H7 (cell line): ENCODE measurements at places on chromosomes 1 and 21. TPM values are rescaled to one million over a fixed set of nuclear protein-coding genes. Genes with fewer than 3 reads are reported as not detected.

Gene INAVA
- 44.5 and 53.8 TPM in 2 replicates for total RNA-seq

Gene HFM1
- 3.3 and 6.0 TPM in 2 replicates for total RNA-seq

Gene FNBP1L
- 92.2 and 129 TPM in 2 replicates for total RNA-seq

Gene PROX1
- total RNA-seq, result 2.3 and 2.9 TPM in 2 replicates

Gene GNAT2
- total RNA-seq, result not detected in 2 replicates

Gene NUF2
- total RNA-seq, result 55.3 and 98.7 TPM in 2 replicates

Gene BARHL2
- total RNA-seq, result not detected in 2 replicates

Gene DUSP23
- total RNA-seq, result 74.9 and 81.6 TPM in 2 replicates

Gene GLIS1
- 0.04 and 0.42 TPM in 2 replicates for total RNA-seq

Gene LRRIQ3
- 0.42 and 0.96 TPM in 2 replicates for total RNA-seq

Gene ASH1L
- 12.0 and 21.0 TPM in 2 replicates for total RNA-seq

Gene UBL4B
- total RNA-seq, result not detected in 2 replicates

Gene HPCAL4
- total RNA-seq, result not detected in 2 replicates

Gene TNNI3K
- total RNA-seq, result 0.44 TPM in 1 of 2 replicates, not detected in the other

Gene DDR2
- total RNA-seq, result 0.17 and 0.55 TPM in 2 replicates

Gene RXFP4
- total RNA-seq, result not detected in 2 replicates

Gene AADACL3
- total RNA-seq, result 0.22 and 0.28 TPM in 2 replicates

Gene MRPL55
- total RNA-seq, result 109 and 172 TPM in 2 replicates

Gene RPE65
- total RNA-seq, result not detected in 2 replicates

Gene TTC24
- total RNA-seq, result 0.52 TPM in 1 of 2 replicates, not detected in the other

Gene CNR2
- not detected in 2 replicates for total RNA-seq

Gene GJC2
- total RNA-seq, result 1.7 TPM in 2 replicates

Gene RBP7
- total RNA-seq, result 1.1 and 1.7 TPM in 2 replicates

Gene CFAP141
- total RNA-seq, result not detected in 2 replicates

Gene DCAF6
- total RNA-seq, result 13.5 and 19.0 TPM in 2 replicates

Gene MCM3AP
- 84.8 and 112 TPM in 2 replicates for total RNA-seq

Gene OR2M4
- total RNA-seq, result not detected in 2 replicates

Gene ZZZ3
- total RNA-seq, result 55.1 and 82.3 TPM in 2 replicates

Gene UBE2U
- not detected in 2 replicates for total RNA-seq

Gene RPL11
- total RNA-seq, result 1,671 and 2,124 TPM in 2 replicates

Gene DYNLT5
- 0.18 and 0.42 TPM in 2 replicates for total RNA-seq

Gene OR10Z1
- not detected in 2 replicates for total RNA-seq

Gene CD164L2
- total RNA-seq, result 1.7 and 3.8 TPM in 2 replicates

Gene SLAMF9
- not detected in 2 replicates for total RNA-seq

Gene CYP4Z1
- not detected in 2 replicates for total RNA-seq

Gene SELL
- not detected in 2 replicates for total RNA-seq

Gene CYP2J2
- total RNA-seq, result 0.26 and 0.52 TPM in 2 replicates

Gene KRTAP10-8
- not detected in 2 replicates for total RNA-seq

Gene RNU1-3
- total RNA-seq, result under 0.01 TPM in 2 replicates

Gene LRRC53
- total RNA-seq, result not detected in 2 replicates

Gene OR2T35
- not detected in 2 replicates for total RNA-seq

Gene TP53BP2
- 42.7 and 48.5 TPM in 2 replicates for total RNA-seq

Gene ARF1
- total RNA-seq, result 292 and 326 TPM in 2 replicates

Gene LRRC71
- not detected in 2 replicates for total RNA-seq

Gene MMP23B
- total RNA-seq, result 11.9 and 15.7 TPM in 2 replicates

Gene PRAMEF4
- total RNA-seq, result not detected in 2 replicates

Gene CFHR2
- total RNA-seq, result not detected in 2 replicates

Gene RAB7B
- not detected in 2 replicates for total RNA-seq

Gene TMEM63A
- 101 and 154 TPM in 2 replicates for total RNA-seq

Gene ADCY10
- total RNA-seq, result 0.24 and 0.67 TPM in 2 replicates

Gene KDF1
- 14.4 and 14.6 TPM in 2 replicates for total RNA-seq

Gene S100A3
- 0.30 and 0.31 TPM in 2 replicates for total RNA-seq

Gene CYP4A11
- not detected in 2 replicates for total RNA-seq

Gene FCAMR
- not detected in 2 replicates for total RNA-seq

Gene NR1I3
- not detected in 2 replicates for total RNA-seq
